ENCODE measurements at places on chromosomes 4 and X.

- DNase-seq = no peak
These were observed 175.4 kb upstream of the PGRMC2 start for GRCh38 chr4:128463006-128463405.

GRCh38 chr4:102104278-102104677 is 241.0 kb downstream of the SLC39A8 start:
- DNase-seq = no peak

- DNase-seq = no peak
These were observed 6.7 kb downstream of the APOO start for GRCh38 chrX:23901060-23901459.

GRCh38 chr4:83012200-83012686 is 1.6 kb upstream of the LIN54 start:
- DNase-seq = peak; percentile 10

DNA sequence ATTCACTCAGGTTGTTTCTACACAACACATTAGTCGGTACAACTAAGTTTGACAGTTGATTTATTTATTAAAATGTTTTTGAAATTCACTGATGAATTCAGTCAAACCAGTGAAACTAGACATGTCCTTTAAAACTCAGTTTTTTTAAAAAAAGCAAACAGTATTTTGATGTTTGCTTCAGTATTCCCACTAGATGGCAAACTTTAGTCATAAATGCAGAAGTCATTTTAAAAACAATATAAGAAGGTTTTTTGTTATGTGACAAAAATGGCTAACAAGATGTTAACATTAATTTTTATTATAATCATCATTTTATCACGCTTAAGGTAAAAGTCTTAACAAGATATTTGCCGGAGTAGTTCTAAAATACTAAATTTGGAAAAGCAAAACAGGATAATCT is 1337.8 kb upstream of the DIAPH2 start:
- peak; percentile 3 for DNase-seq

- no peak for DNase-seq
These were observed 124.3 kb downstream of the RAB28 start for GRCh38 chr4:13359809-13360208.

DNA sequence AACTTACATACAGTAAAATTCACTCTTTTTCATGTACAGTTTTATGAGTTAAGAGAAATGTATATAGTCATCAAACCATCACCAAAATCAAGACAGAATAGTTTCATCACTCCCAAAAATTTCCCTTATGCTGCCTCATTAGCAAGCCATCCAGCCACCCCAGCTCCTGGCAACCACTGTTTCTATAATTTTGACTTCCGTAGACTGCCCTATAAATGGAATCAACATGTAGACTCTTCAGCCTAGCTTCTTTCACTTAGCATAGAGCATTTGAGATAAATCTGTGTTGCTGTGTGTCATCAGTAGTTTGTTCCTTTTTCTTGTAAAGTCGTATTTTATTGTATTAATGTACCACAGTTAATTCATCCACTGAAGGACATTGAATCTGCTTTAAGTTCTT is 23.2 kb downstream of the HDX start:
- no peak for DNase-seq

GRCh38 chrX:22032084-22032483 is at the start of gene PHEX:
Gene PHEX (plus strand): TSS chrX:22032325. CDS start chrX:22033006, 681 bp downstream.
- DNase-seq = no peak

GRCh38 chrX:24528605-24529004 is 63.5 kb downstream of the PDK3 start:
- no peak for DNase-seq

DNA sequence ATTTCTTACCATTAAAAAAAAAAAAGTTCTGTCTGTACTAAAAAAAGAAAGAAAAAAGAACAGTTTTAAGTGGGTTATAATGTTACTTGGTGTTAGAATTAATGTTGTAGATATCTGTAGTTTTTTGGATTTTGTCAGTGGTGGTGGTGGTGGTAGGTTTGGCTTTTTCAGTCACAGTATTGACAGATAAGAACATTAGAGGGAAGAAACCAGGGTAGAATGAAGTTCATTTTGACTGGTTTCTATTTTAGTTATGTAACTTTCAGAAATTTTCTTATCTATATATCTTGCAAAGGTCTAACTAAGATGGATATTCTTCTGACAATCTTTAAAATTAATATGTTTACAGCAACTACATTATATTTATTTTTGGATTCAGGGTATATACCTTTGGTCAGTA is 105.4 kb downstream of the FBXW7 start:
- no peak for DNase-seq

GRCh38 chr4:13905543-13905942 is 278.0 kb upstream of the BOD1L1 start:
- DNase-seq = no peak

GRCh38 chrX:22351966-22352365 is 79.3 kb downstream of the CBLL2 start:
- DNase-seq = no peak

DNA sequence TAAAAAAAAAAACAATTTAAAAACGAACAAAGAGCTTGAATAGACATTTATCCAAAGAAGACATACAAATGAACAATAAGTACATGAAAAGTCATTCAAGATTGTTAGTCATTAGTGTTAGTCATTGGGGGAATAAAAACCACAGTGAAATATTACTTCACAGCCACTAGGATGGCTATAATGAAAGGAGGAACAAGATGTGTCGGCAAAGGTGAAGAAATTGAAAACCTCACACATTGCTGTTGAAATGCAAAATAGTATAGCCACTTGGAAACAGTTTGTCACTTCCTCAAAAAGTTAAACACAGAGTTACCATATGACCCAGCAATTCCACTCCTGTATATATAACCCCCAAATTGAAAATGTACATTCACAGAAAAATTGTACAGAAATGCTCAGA is 45.2 kb upstream of the SLC39A8 start:
- DNase-seq = no peak

DNA sequence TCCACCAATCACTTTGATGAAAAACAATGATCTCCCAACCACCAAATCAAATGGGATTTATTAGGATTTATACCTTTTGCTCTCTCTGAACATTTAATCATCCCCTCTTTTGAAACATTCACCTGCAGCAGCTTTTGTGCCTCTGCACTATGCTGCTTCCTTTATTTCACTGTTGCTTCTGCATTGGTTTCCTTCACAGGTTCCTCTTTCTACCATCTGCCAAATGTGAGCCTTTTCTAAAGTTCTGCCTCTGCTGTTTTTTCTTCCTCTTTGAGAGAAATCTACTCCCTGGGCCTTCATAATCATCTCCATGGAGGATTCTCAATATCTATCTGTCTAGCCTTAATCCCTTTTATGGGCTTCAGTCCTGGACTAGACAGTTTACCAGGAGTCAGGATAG is 24.7 kb downstream of the CUL4B start:
- no peak for DNase-seq

GRCh38 chr4:41792166-41792565 is 43.6 kb upstream of the PHOX2B start:
- no peak for DNase-seq

GRCh38 chrX:106621836-106622235 is 10.1 kb downstream of the RADX start:
- DNase-seq = no peak

DNA sequence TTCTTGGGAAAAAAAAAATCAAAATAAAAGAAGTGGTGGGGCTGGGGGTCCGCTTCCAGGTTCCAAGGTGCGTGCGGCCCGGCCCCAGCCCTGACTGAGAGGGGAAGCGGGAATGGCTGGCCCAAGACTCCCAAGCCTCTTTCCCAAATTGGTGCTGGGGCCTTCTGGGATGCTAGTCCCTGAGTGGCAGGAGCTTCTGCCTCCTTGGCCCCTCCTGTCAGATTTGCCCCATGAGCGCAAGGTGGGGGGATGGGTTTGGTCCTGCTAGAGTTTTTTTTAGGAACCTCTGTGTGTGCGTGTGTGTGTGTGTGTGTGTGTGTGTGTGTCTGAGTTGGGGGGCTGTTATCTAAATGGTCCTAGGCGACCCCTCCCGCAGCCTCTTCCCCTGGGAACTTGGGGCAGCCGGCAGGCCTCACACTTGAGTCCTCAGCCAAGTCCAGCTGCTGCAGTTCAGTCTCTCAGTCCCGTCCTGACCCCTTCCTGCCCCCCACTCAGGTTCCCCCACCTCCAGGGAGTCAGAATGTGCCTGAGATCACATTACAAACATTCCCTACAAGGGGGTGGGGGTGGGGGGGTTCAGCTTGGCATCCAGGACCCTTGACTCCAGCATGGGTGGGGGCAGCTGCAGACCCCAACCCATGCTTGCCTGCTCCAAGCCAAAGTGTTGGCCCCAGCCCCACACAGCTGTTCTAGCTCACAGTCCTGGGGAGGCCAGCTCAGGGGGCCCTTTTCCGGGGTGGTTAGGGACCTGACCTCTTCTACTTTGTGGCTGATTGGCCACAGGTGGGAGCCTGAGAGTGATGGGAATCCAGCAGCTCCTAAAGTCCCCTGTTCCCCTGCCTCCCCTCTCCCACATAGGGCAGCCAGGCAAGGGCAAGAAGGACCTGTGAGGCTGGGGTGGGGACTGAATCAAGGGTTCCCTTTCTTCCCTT is 4.0 kb downstream of the EFNB1 start:
- no peak for DNase-seq

GRCh38 chr4:186360551-186360950 is 94.6 kb downstream of the F11 start:
- no peak for DNase-seq

DNA sequence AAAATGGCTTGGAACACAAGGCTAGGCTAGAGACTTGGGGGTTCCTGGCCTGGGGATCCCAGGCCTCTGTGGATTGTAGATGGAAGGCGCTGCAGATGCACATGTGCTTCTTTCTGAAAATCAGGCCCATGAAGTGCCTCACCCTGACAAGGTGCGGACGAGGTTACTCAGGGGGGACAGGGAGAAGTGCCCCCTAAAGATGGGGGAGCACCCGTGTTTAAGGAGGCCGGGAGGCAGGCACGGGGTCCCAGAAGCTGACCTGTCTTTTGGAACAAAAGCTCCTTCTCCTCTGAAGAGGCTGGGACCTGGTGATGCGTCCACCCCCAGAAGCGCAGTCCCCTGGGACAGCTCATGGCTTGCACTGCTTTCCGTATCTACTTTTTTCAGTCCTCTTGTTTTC is 2.4 kb downstream of the PDZD4 start:
- no peak for DNase-seq

DNA sequence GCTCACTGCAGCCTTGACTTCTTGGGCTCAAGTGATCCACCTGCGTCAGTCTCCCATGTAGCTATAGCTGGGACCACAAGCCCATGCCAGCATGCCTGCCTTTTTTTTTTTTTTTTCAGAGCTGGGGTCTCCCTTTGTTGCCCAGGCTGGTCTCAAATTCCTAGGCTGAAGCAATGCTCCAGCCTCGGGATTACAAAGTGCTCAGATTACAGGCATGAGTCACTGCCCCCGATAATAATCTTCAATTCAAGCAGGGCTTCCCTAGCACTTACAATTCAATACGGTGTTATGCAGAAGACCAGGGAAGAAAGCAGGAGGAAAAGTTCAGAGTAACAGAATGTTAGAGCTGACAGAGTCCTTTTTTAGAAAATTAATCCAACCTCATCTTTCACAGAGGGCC is 26.1 kb downstream of the OTOP1 start:
- no peak for DNase-seq

DNA sequence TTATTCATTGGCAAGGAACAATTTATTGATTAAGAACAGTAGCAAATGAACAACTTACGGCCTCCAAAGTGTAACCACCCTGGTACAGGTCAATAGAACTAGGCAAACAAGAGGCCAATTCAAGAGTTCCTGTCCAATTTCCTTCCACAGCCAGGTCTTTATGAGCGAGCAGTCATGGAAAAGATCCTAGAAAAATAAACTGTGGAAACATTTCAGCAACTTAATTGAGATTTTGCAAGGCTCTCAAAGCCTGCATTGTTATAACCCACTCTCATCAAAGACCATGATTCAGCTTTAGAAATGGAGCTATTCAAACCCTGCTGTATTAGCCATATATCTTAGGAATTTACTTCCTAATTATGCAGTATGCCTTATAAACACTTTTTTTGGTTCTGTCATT is 43.6 kb downstream of the UNC5C start:
- DNase-seq = no peak

GRCh38 chr4:137514406-137515111 is 17.7 kb downstream of the PCDH18 start:
- DNase-seq = no peak

DNA sequence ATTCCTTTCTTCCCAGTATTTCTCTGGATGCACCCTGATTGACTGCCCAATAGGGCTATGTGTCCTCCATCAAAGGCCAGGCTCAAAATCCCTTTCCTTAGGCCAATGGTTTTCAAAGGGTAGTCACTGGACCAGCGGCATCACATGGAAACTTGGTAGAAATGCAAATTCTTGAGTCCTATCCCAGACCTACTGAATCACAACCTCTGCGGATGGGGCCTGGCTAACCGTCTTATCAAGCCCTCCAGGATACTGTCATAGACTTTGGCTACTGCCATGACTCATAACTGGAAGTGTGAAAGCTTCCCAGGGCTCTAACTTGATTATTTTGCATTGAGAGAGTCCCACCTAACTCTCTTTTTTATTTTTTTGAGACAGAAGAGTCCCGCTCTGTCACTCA is 71.9 kb upstream of the TFDP3 start:
- DNase-seq = no peak

GRCh38 chrX:39437670-39438441 is 636.6 kb downstream of the MID1IP1 start:
- no peak for DNase-seq

- DNase-seq = no peak
These were observed 201.6 kb downstream of the PACRGL start for GRCh38 chr4:20901851-20902250.

GRCh38 chr4:173748353-173748752 is 218.3 kb upstream of the HAND2 start:
- DNase-seq = no peak

- no peak for DNase-seq
These were observed 31.6 kb downstream of the TKTL1 start for GRCh38 chrX:154327038-154327820.

Measured in NCI-H2081 (cell line).